ENCODE measurements at places on chromosomes 7 and 10.

DNA sequence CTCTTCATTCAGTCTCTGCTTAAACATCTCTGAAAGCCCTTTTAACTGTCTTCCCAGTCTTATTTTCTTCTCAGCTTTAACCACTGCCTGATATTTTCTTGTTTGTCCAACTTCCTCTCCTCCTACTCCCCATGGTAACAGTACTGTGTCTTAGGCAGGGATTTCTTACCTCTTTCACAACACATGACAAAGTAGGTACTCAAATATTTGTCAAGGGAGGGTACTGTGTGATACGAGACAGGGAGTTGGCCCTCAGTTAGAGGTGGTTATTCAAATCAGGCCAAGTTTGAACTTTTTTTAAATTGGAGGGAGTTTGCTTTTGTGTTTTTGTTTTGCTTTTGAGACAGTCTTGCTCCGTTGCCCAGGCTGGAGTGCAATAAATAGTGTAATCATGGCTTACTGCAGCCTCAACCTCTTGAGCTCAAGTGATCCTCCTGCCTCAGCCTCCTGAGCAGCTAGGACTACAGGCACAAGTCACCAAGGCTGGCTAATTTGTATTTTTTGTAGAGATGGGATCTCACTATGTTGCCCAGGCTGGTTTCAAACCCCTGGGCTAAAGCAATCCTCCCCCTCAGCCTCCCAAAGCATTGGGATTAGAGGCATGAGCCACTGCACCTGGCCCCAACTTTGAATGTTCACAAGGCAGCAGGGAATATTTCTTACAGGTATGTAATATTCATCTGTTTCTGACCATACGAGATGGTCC, 2.5 kb upstream of the KPNA7 start:
- DNase-seq: no peak

DNA sequence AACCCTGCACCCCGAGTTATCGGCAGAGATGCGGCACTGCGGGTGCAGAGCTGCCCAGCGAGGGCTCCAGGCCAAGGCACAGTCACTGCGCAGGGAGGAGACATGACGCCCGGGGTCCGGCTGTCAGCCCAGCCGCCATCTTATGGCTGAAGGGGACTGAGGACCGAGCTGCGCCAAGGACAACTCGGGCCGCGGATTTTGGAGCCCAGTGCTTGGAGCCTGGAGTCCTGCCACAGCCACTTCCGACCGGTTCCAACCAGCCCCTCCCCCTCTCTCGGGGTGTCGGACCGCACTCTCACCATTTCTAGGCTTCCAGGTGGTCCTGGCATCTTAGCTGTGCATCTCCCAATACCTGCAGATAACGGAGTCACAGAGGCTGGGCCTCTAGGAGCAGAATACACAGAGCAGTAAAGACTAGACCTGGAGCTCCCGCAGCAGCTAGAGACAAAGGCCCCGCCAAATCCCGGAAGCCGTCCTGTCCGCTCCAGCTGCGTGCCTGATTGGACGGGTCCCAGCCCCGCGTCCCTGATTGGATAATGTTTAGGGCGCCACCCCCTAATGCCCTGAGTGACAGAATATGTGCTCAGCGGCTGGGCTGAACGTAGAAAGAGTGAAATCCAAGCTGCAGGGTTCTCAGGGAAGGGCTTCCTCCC, at the start of gene ZNF680:
Gene ZNF680 (minus strand): TSS at position 446 of the 653 bp plus-strand sequence. CDS start 117 bp downstream, at position 329.
- DNase-seq: peak; percentile 94

- DNase-seq: no peak
These were observed 743 bp upstream of the POR start for GRCh38 chr7:75914169-75914654.

GRCh38 chr10:49298671-49298982, 343 bp upstream of the C10orf71 start:
- no peak for DNase-seq

GRCh38 chr7:111041577-111041976, 49.4 kb upstream of the LRRN3 start:
- no peak for DNase-seq

GRCh38 chr7:108515013-108515412, 10.9 kb downstream of the PNPLA8 start:
- no peak for DNase-seq

DNA sequence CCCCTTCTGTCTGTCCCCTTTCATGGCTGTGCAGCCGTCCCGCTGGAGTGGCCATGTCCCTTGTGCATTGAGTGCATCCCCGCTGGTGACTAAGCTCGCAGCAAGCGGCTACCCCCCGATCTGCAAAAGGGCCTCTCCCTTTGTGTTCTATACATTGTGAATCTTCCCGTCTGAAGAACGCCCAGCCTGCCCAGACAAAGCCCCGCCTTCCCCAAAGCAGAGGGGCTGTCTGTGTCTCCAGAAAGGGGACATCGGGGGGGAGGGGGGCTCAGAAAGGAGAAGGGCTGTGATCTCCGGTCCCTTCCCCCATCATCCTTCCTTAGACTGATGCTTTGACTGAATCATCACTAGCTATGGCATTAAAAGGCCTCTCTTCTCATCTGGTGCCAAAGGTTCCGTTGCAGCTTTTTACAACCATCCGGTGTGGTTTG, 11.9 kb downstream of the NPTX2 start:
- no peak for DNase-seq

- no peak for DNase-seq
These were observed 381.2 kb upstream of the MGMT start for GRCh38 chr10:129085811-129086210.

GRCh38 chr7:27174874-27175625, 930 bp upstream of the HOXA10 start:
- peak; percentile 83 for DNase-seq

- no peak for DNase-seq
These were observed 45.8 kb downstream of the XPNPEP1 start for GRCh38 chr10:109877546-109877945.

DNA sequence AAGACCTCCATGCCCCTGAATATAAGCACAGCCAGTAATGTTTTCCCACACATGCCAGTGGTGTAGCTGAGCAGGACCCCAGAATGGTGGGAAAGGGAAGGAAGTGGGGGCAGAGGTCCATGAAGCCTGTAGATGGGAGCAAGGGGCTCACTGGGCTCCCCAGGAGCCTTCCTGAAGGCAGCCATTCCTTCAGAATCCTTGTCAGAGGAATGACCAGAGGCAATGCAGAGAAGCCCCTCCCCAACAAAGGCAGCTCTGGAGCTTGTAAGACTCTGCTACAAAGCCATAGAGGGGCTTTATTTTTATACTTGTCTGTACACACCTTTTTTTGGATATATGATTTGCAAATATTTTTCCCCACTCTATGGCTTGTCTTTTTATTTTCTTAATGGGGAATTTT, 165.0 kb upstream of the TCF7L2 start:
- DNase-seq: peak; percentile 54

DNA sequence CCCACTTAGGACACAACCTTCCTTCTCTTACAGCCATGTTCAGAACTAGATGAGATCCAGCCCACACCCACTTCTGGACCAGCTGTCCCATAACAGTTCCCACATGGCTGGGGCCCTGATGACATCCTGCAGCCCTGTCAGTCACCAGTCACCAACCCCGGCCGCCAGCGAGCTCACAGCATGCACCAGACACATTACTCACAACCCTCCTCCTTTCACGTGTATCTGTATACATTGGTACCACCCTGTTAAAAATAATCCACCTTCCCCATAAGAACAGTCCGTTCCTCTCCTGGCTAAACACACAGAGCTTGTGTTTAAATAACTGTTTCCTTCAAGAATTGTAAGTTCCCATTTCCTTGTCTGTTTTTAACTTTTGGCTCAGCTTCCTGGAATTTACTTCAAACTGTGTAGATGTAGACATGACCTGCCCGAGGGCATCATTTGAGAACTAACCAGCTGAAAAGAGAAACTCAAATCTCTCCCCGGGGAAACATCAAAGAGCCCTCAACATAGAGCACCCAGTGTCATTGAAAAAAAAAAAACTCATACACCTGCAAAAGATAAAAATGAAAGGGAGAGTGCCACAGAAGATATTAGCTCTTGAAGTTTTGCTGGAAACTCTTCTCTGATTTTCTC, 26.0 kb upstream of the PRLHR start:
- no peak for DNase-seq

- DNase-seq: no peak
These were observed 132.2 kb downstream of the MAD1L1 start for GRCh38 chr7:2100278-2101208.

DNA sequence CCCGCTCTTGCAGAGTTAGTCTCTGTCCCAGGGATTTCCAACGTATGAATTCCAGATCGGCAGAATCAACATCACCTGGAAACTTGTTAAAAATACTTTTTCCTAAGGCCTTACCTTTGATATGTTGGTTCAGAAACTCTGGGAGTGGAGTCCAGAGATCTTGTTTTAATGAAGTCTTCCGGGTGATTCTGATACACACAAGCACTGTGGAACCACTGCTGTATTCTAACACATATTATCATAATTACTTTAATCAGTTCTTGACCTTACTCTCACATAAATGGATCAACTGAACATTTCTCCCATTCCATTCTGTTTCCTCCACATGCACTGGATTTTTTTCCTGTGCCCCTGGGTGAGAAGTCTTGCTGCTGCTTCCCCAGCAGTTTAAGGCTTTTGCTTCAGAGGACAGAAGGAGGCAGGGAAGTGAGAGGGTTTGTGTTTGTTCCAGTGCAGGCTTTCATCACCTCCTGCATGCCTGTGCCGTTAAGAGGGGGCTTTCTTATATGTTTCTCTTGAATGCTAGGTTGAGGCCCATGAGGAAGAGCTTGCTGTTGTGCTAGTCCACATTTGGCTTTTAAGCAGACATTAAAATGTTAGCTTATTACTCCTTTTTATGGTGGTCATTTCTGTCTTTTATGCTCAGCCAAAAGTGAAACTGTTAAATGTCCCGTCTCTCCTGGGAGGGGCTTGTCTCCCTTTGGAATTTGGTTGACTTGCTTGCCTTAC, 32.4 kb downstream of the CCSER2 start:
- no peak for DNase-seq

GRCh38 chr10:70380350-70381135, 1.9 kb downstream of the LRRC20 start:
- no peak for DNase-seq

GRCh38 chr7:44735403-44736165, 13.1 kb upstream of the ZMIZ2 start:
- DNase-seq: no peak
